ENCODE measurements at places on chromosomes 16 and 17.

GRCh38 chr16:65494080-65494479, 372.2 kb upstream of the CDH11 start:
- DNase-seq, result no peak

DNA sequence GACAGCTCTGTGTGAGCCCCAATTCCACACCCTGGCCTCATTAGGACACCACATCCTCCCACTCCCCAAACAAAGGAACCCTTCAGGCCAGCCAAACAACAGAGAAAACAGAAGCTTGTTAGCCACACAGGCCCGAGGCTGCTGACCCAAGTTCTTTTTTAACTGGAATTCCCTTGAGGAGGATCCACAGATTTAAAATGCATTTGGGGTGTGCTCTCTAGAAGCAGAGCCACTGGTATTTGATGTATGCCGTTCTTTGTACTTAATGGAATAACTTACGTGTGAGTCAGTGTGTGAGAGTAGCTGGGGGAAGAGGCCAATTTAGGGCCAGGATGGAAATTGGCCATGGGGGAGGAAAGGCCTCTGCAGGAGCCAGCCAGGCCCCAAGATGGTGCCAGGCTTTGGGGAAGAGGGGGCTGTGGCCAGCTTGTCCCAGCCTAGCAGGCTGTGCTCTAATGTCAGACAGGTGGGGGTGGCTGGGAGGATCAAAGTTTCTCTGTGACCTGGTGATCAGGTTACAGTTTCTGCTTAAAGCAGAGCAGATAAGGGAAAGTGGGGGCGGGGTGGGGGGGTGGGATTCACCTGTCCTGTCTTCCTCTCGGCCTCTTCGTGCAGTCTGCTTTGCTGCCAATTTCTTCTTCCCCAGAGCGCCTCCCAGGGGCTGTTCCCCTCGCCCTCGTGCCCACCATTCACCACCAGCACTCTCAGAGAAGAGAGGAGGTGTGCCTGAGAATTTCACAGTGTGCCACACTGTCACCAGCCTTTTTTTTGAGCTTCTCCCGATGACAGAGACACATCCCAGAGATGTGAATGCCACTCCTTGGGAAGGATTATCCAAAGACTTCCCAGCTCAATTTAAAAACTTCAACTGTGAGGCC, 50.8 kb downstream of the TOM1L2 start:
- no peak for DNase-seq

DNA sequence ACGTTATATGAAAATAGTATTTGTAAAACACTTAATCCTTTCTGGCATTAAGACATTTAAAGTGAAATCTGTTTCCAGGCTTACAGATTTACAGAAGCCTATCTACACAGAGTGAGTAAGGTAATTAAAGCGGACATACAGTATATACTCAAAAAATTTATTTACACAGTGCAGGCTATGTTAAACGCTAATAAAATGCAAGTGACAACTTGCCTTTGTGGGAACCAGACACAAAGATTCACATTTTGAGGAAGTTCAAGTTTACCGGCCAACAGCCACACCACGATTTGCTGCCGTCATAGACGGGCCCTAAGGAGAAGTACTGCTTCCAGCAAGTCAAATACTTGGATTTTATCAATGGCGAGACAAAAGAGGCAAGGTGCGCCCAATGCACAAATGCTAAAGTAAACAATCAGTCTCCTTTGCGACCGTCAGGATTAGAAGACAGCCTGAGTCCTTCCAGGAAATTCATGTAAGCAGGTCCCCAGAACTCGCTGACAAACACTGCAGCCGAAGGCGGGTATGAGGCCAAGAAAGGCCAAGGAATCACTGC, 801 bp downstream of the VPS35 start:
- peak; percentile 68 for DNase-seq

DNA sequence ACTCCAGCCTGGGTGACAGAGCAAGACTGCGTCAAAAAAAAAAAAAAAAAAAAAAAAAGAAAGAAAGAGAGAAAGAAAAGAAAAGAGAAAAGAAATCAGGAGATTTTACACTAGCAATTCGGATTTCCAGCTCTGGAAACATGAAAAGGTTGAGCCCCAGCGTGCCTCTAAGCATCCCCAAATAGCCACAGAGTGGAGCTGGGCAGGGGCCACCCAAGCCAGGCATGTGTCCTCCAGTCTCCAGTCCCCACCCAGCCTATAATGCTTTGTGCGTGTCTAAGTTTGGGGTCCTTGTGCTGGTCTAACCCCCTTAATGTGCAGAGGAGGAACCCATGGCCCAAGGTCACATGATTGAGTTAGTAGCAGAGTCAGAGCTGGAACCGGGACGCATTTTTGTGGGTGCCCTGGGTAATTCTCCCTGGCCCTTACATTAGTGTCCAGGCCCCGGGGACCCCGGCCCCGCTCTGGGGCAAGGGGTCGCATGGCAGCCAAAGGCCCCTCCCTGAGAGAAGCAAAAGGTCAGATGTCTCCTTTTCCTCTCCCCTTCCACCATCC, 19.9 kb downstream of the ADAM11 start:
- no peak for DNase-seq

GRCh38 chr16:87324411-87325275, 7.5 kb upstream of the C16orf95 start:
- peak; percentile 44 for DNase-seq

GRCh38 chr17:4354862-4355514, 11.5 kb downstream of the UBE2G1 start:
- DNase-seq, result no peak

DNA sequence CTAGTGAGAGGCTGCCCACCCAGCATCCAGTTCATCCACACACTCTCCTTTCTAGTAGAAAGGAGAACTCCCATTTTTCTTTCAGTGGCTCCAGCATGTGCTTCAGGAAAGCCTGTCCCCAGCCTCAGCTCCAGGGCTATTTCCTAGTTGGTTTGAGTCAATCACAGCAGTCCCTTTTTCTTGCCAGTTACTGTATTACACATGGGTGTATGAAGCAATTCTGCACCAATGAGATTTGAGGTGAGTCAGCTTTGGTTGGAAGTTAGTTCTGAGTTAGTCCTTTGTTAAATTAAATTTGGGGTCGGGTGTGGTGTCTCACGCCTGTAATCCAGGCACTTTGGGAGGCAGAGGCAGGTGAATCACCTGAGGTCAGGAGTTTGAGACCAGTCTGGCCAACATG, 24.8 kb downstream of the RAD51D start:
- DNase-seq, result no peak

DNA sequence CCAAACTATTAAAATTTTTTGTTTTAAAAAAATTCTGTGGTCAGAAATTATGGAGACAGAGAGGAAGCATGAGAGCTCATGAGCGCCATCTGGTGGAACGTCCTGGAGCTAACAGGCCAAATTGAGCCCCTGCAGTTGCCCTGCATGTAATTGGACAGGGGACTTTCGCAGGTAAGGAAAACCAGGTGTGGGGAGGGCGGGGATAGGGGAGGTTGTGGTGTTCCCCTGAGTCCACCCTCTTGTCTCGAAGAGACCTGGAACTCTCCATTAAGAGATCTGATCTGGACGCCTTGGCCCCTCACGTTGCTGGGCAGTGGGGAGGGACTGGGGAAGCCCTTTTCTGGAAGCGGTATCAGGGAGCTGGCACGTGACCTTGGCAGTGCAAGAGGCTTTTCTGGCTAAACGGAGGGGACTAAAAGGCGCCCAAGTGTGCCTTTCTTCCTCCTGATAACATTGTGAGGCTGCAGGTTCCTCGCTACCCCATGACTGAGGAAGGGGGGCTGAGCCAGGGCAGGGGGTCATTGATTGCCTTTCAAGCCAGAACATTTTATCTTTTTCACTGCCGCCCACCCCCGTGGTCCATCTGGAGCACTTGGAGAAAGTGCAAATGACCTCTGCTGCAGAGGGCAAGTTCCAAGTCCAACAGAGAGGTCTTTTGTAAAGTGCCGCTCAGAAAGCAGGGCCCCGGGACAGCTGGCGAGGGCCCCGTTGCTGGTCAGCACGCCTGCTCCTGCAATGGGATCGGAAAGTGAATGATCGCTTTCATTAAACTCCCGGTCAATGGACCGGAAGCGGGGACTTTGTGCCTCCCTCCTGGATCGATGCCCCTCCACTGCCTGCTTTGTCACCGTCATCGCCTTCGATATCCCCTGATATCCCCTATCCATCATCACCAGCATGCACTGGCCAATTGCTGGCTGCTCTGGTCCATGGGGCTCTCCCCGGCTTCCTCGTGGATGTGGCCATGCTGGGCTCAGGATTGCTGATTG, 18.4 kb downstream of the PDILT start:
- peak; percentile 12 for DNase-seq

GRCh38 chr17:1344521-1344920, 55.5 kb downstream of the YWHAE start:
- DNase-seq, result no peak

GRCh38 chr16:18041864-18042834, 294.4 kb downstream of the NPIPA8 start:
- DNase-seq, result no peak

- no peak for DNase-seq
These were observed 926 bp downstream of the MYH10 start for GRCh38 chr17:8629371-8630226.

DNA sequence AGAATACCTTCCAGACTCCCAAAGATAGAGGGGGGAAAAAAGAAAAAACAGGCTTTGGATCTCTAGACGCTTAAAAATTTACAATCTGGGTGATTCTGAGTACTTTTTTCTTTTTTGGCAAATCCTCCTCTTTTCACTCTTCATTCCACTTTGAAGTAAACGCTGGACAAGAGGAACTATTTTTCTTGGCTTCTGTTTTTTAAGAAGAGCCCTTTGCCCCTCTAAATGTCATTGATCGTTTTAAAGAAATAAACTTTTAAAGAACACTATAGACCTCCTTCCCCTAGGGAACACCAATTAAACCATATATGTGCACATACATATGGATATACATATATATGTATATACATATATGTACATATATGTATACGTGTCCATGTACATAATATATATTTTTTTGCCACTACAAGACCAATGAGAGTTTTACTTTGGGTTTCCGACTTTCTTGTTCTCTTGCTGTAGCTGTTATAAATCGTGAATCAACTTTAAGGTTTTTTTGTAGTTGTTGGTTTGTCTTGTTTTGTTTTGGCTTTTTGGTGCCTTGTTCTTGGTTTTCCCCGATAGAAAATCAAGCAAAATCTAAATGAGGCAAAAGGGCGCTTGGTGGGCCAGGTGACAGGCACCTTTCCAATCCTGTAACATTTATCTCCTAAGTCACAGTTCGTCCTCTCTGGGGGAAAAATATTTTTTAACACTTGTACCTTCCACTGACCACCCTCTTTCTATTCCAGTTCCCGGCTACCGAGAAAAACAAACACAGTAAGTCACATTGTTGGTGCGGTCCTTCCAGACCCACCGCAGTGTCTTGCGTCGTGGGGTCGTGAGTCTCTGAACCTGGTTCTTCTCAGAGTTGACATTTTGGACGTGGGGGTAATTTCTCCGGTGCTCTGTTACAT, 4.4 kb downstream of the FOXF1 start:
- no peak for DNase-seq

DNA sequence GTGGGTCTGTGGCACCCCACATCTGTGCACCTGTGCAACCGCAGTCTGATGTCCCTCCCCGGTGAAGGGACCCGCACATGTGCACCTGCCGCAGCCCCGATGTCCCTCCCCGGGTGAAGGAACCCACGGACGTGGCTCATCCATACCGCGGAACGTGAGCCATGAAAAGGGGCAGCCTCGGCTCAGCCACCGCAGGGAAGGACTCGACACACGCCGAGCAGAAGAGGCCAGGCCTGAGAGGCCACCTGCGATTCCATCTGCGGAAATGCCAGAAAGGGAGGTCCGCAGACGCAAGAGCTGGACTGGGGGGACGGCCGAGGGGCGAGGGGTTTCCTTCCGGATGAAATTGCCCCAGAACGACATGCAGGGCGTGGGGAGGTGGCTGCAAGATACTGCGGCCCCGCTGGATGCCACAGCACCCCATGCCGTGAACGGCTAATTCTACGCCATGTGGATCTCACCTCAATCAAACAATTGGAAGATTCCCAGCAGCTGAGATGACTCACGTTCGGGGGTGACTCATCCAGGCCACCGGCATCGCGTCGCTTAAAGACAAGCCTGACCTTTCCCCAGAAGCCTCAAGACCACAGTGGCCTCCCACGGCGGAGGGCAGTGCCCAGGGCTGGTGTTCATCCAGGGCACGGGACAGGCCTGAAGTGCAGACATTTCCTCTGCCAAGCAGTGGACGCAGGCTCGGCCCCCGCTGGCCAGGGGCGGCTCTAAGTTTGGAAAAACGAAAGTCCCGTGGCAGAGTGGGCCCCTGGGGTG, 21.0 kb downstream of the SOX8 start:
- DNase-seq, result peak; percentile 23

DNA sequence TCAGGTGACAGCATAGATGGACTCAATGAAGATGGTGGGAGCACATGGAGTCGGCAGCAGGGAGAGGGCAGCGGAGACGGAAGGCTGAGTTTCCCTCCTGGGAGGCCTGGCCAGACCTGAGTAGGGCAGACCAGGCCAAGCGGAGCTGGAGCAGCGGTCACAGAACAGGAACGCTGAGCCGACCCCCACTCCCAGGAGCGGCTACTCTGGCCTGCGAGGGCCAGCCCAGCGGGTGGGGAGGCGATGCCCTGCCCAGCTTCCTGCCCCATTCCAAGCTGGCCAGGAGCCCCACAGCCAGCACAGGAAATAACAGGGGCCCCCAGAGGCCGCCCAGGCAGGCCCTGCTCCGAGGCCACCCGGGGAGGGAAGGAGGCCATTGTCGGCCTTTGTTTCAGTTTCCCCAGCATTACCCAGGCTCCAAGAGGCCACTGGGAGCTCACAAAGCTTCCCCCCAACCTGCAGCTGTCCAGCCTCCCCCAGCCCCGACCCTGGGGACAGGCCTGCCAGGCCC, 79.8 kb downstream of the ZNF423 start:
- no peak for DNase-seq

- DNase-seq, result no peak
These were observed 28.3 kb upstream of the APPBP2 start for GRCh38 chr17:60554377-60554788.

GRCh38 chr17:15268461-15268860, 3.3 kb upstream of the PMP22 start:
- no peak for DNase-seq

GRCh38 chr17:62968445-62968923, 2.4 kb downstream of the TANC2 start:
- DNase-seq, result peak; percentile 62

DNA sequence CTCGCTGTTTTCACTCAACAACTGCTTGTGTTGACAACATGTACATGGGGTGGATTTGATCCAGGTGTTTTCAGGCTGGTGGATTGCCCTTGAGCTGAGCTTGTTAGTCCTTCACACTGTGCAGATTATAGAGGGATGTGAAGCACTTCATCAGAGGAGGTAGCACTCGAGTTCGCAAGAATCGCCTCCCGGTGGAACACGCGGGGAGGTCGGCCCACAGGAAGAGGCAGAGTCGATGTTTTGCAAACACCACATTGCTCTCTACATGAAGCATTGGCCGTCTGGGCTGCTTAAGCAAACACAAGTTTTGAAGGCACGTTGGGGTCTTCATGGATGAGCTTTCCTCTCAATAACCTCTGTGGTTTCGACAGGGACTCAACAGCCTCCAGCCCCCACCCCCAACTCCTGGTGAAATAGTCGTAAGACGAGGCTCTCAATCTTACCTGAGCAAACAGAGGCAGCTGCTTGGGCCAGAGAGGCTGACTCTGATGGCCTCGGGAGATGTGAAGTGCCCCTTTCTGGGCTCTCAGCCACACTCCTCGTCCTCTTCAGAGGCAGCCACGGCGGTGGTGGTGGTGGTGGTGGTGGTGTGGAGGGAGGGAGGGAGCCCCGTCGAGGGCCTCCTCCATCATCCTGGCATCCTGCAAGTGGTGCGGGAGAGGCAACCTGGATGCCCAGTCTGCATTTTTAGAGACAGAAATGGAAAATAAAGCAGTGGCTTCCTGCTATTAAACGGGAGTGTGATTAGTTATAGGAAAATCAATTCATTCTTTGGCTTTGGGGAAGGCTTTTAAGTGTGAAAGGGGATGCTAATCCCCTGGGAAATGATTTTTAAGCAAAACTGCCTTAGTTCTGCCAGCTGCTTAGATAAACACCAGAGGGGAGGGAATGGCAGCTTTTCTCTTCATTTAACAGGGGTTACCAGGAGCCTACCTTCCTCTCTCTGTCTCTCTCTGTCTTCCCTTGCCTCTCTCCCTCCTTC, 552.5 kb upstream of the EEF2KMT start:
- DNase-seq, result no peak
